ENCODE measurements at places on chromosomes 13 and 19.

GRCh38 chr13:39952249-39953233, 297.1 kb downstream of the COG6 start:
- DNase-seq = no peak

DNA sequence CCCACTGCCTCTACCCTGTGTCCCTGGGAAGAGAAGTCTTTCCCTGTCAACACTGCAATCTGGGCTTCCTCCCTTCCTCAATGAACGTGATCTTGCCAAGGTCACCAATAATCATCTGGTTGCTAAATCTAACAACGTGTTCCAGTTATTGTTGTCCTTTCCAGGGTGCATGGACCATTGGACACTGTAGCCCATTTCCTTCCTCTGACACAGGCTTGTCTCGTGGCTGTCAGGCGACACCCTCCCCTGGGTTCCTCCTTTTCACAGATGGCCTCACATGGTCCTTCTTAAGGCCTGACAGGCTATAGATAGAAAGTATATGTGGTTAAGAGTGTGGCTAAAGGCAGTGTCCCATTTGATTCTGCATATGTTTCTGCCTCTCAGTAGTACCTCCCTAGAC, 67.7 kb upstream of the STARD13 start:
- DNase-seq = no peak

- DNase-seq = no peak
Observed at GRCh38 chr19:2423071-2423914, 4.1 kb downstream of the TIMM13 start.

DNA sequence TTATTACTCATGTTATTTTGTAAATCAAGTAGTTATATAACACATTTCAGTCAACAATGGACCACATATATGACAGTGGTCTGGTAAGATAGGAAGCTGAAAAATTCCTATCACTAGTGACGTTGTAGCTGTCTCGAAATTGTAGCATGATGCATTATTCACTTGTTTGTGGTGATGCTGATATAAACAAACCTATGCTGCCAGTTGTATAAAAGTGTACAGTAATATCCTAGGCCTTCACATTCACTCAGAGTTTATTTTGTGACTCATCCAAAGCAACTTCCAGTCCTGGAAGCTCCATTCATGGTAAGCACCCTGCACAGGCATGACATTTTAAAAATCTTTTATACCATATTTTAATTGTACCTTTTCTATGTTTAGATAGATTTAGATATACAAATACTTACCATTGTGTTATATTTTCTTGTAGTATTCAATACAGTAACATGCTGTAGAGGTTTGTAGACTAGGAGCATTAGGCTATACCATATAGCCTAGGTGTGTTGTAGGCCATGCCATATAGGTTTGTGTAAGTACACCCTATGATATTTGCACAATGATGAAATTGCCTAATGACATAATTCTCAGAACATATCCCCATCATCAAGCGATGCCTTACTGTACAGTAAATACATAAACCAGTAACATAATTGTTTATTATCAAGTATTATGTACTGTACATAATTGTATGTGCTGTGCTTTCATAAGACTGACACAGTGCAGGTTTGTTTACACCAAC, 49.3 kb downstream of the IFT88 start:
- no peak for DNase-seq

DNA sequence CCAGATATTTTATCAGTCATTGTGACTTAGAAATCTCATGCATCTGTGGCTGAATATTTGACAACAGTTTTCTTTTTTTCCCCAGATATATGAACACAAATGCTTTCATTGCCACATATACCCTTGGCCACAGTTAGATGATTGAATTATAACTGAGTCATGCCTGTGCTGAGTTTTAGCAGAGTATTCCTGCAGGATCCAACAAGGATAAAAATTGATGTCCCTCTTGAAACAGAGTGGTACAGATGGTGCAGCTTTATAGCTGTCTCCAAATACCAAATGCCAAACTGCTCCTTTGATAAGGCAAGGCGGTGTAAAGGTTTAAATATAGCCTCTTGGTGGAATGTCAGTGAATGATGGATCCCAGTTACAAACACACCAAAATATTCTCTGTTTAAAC, 428.5 kb downstream of the GPC6 start:
- DNase-seq = no peak

DNA sequence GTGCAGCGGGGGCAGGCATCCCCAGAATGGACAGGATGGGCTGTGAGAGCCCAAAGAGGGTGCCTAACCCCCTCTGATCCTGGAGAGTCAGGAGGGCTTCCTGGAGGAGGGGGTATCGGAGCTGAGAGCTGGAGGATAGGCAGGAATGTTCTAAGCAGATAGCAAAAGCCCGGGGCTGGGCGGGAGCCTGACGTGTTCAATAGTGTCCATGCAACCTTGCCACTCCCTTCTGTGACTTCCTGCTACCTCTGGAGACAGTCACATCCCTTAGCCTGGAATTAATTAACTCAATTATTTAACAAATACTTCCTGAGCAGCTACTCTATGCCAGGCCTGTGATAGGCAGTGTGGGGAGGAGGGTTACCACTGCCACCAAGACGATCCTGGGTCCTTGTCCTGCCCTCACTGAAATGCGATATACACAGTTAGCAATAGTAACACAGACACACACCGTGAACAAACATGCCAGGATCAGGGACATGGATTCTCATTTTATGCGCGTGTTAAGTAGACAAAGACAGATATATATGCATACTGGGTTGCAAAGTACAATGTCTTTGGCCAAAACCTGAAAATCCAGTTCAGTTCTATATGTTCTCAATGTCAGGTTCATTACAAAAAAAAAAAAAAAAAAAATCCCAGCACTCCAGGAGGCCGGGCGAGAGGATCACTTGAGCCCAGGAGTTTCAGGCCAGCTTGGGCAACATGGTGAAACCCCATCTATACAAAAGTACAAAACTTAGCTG, 10.7 kb downstream of the AP2S1 start:
- DNase-seq = no peak

DNA sequence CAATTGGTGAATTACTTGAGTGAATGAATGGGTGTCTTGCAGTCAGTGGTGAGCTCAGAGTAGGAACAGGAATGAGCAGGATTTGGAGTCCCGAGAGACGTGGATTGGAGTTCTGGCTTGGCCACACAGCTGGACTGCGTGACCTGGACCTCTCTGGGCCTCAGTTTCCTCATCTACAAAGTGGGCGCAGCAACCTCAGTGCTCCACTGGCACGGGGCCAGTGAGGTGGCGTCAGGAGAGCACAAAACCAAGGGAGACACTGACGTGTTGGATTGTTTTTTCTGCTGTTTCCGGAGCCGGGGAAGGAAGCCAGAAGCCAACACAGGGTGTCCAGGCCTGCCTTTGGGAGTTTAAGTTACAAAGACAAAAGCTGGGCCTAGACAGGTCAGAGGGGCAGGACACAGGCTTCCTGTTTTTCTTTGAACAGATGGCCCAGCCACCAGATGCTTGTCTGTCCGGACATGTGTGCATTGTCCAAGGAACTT, 6.5 kb upstream of the DOCK6 start:
- no peak for DNase-seq

DNA sequence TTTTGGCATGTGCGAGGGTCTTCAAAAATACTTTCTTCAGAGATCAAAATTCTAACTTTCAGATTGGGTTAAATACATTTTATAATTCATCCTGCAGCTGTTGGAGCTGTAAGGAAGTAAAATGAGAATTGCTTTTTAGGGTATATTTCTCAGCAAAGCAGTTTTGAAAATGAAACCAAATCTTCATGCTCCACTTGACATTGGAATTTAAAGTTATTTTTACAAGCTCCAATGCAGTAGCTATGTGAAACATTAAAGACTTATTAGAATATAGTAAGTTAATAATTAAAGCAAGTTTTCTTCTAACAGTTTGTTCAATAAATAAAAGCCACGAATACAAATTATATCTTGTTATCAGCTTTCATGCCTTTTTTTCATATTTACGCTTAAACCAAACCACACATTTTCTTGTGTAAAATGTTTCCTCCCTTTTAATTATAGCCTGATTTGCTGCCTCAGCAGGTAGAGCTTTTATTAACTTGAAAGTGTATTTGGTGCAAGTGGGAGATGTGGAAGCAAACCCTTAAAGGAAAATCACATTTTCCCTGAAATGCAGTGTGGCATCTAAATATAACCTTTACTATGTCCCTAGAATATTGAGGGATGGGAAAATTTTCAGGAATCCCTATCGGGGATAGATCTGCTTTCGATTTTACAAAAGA, 12.4 kb upstream of the MICU2 start:
- no peak for DNase-seq

GRCh38 chr19:33040994-33041827, 23.5 kb downstream of the RHPN2 start:
- DNase-seq = peak; percentile 80

GRCh38 chr19:38233740-38234251, 9.8 kb upstream of the DPF1 start:
- DNase-seq = peak; percentile 23

- DNase-seq = no peak
Observed at GRCh38 chr13:70755456-70755855, 647.2 kb upstream of the KLHL1 start.

DNA sequence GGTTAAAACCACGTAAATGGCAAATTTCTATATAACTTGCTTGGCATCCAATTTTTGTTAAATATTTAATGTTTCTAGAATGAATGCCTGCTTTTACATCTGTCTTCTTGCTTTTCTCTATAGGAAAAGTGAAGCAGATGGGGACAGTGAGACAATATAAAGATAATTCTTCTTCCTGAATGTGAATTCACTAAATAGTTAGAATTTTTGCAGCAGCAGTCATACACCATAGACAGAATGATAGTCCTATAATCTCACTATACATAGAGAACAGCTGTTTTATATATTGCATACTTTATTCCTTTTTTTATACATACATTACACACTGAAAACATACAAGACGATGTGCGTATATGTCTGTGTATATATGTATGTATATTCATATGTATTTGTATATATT, 1127.3 kb downstream of the PCDH9 start:
- DNase-seq = no peak

GRCh38 chr13:33224686-33225085, 60.9 kb downstream of the STARD13 start:
- no peak for DNase-seq

- DNase-seq = no peak
Observed at GRCh38 chr13:25462301-25463125, 90.7 kb downstream of the ATP8A2 start.

GRCh38 chr13:83884141-83884540, 1.9 kb upstream of the SLITRK1 start:
- no peak for DNase-seq

- no peak for DNase-seq
Observed at GRCh38 chr13:25682276-25682675, 310.5 kb downstream of the ATP8A2 start.

DNA sequence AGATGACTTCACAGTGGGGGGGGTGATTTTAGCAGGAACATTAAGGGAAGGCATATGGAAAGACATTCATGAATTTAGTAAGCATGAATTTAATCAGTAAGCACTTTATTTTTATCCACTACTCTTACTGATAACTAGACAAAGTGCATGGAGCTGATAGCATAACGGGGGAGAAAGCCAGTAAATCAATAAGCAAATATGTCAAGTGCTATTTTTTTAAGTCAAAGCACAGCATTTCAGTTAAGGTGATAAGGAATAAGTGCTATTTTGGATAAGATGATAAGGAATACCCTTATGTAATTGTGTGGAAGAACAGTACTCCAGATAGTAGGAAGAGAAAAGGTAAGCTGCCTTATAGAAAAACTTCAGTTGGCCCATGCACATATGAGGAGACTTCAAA, 19.4 kb downstream of the UFM1 start:
- no peak for DNase-seq

GRCh38 chr13:79654520-79654919, 173.6 kb downstream of the NDFIP2 start:
- no peak for DNase-seq

DNA sequence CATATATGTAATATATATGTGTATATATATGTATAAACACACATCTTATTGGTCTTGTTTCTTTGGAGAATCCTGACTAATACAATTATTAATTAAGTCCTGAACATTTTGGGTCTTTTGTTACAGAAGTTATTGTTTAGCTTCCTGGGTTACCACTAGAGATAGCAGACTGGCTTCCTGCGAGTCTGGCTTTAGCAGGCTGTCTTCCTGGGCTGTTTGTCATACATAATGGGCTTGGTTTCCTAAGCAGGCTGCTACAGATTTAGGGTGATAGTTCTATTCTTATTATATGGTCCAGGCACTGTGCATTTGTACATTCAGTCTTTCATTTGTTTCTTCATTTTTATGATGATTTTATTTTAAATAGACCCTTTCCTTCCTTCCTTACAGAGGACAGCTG, 312.0 kb upstream of the TMTC4 start:
- DNase-seq = no peak

GRCh38 chr13:99566125-99567083, 65.1 kb downstream of the TM9SF2 start:
- DNase-seq = no peak

DNA sequence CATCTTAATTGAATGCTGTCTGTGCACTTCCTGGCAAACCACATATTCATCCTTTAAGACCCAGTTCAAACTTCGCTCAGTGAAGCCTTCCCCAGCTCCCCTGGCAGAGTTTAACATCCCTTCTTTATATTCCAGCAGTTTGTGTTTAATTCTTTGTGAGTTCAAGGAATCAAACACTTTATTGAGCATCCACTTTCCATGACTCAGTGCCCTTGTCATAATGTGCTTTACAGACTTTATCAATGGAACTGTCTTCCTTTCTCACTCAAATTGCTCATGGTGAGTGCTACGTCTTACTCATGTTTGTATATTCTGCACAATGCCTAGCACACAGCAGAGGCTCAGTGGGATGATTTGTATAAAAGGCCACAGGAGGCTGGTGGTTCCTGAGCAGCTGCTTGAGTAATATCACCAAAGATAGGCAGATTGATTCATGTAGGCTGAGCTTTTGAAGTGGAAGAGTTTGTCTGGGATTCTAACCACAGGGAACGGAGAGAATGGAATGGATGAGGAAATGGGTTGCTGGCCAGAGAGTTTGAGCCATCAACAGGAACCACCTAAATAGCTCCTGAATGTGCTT, 44.2 kb downstream of the SERTM1 start:
- DNase-seq = no peak

- DNase-seq = peak; percentile 82
Observed at GRCh38 chr19:46970815-46971214, 48.8 kb upstream of the NPAS1 start.

Measured in T1000 (cell line).